ENCODE measurements at places on chromosomes 7 and 10. TPM values are rescaled to one million over a fixed set of nuclear protein-coding genes. Genes with fewer than 3 reads are reported as not detected.

DNA sequence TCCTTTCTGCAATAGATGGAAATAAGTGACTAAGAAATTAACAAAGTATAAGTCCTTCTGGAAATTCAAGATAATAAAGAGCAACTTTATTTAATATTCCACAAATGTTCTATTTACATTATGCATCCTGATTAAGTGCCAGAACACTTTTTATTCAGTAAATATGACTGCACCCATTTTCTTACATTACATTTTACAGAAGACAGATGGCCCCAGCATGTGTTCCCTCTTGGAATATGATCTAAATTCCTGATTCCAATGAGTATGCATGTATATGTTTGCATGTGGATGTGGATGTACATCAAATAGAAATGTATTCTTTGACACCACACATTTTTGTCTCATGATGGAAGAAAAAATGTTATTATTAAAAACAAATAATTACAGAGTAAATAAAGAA is 628.7 kb upstream of the SEMA3D start:
- DNase-seq = no peak

DNA sequence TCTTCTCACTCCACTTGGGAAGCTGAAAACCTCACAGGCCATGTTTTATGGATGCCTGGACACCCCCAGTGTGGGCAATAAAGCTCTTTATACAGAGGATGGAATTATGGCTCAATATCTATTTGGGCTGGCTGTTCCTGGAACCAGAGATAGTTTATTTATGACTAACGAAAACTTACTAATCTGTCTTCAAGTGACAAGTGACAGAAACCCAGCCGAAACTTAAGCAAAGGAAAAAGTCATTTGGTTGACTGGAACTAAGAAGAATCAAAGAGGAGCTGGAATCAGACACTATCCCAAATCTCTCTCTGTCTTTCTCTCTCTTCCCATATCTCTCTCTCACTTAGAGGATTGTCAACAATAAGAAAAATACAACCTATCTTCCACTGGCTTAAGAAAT is 78.3 kb upstream of the CDK6 start:
- DNase-seq = no peak

DNA sequence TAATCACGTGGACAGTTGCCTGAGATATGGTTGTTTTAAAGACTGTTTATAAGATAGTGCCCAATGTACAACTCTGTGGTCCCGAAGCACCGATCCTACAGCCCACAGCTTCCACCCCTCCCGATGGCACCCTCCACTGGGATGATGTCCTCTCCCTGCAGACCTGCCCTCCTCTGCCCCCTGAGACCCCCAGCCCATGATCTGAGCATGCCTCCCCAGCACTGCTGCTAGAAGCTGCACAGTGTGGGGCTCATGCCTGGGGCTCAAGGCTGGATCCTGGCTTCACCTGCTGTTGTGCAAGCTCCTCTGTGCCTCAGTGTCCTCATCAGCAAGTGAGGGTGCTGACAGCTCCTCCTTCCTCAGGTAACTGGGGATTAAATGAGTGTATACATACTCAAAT is 254.7 kb upstream of the MKI67 start:
- DNase-seq = no peak

GRCh38 chr7:126803990-126804389 is 448.8 kb downstream of the GRM8 start:
- DNase-seq = no peak

GRCh38 chr7:150755473-150756099 is 18.4 kb downstream of the GIMAP5 start:
- DNase-seq = no peak

DNA sequence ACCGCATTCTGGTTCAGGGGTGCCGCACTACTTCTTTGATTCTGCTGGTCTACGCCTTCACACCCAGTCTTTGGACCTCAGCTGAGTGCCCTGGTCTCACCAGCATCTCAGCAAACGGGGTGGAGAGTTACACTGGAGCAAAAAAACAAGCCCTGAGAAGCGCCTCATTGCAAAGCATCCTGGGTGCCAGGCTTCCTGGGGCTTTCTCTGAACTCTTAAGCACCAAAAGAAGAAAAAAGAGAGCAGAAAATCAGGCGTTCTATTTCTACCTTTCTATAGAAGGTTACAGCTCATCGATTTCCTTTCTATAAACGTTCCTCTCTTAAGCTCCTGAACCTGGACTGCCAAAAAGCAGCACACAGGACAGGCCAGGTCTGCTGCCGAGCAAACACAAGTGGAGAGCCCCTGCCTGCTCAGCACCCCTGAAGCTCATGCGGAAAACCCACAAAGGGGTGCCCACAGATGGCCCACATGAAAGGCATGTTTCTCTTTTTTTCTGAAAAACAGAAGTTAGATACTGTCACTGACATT is 217.9 kb downstream of the SFMBT2 start:
- no peak for DNase-seq

- DNase-seq = no peak
These were observed 37.5 kb downstream of the AHCYL2 start for GRCh38 chr7:129262324-129262723.

DNA sequence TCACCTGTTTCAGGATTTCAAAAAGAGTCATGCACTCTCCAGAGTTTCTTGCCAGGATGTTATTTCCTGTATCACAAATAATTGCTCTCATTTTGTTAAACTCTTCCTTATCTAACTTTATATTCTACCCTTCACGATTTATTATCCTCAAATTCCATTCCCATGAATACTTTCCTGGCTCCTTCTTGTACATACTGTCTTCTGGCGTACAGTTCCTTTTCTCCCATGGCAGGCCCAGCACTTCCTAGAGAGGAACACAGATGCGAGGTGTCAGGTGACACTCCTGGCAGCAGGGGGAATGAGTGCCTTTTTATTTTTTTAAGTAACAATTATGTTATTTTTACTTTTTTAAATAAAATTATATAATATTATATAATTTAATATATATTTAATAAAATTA is 411.9 kb downstream of the TFEC start:
- DNase-seq = no peak

Gene GNG11
- total RNA-seq = 43.6 TPM

Gene CNPY1
- total RNA-seq = not detected

Gene ASAH2
- total RNA-seq = 0.14 TPM

Gene UNCX
- total RNA-seq = 0.65 TPM

Gene CLCN1
- total RNA-seq = not detected

Gene LANCL2
- total RNA-seq = 16.3 TPM

Gene SLC29A4
- total RNA-seq = 8.2 TPM

Gene TAS2R41
- total RNA-seq = not detected

Measured in epithelial cell of proximal tubule (primary cell).